Left renal pelvis (tissue), 4 donors: ENCODE measurements at places on chromosomes 3 and 15. TPM values are rescaled to one million over a fixed set of nuclear protein-coding genes. Genes with fewer than 3 reads are reported as not detected.

GRCh38 chr3:31197941-31198340 lies 303.5 kb upstream of the GADL1 start:
- DNase-seq = no peak

GRCh38 chr3:55875113-55875512 lies 388.0 kb upstream of the WNT5A start:
- DNase-seq = no peak

GRCh38 chr3:71785532-71786216 lies 726 bp upstream of the PROK2 start:
- DNase-seq = no peak

GRCh38 chr15:94135486-94136147 lies 95.7 kb upstream of the MCTP2 start:
- no peak for DNase-seq

- no peak for DNase-seq
Observed at GRCh38 chr3:37882711-37883110, 21.0 kb downstream of the CTDSPL start.

Gene ACP3
- 61.3 TPM for polyA plus RNA-seq

DNA sequence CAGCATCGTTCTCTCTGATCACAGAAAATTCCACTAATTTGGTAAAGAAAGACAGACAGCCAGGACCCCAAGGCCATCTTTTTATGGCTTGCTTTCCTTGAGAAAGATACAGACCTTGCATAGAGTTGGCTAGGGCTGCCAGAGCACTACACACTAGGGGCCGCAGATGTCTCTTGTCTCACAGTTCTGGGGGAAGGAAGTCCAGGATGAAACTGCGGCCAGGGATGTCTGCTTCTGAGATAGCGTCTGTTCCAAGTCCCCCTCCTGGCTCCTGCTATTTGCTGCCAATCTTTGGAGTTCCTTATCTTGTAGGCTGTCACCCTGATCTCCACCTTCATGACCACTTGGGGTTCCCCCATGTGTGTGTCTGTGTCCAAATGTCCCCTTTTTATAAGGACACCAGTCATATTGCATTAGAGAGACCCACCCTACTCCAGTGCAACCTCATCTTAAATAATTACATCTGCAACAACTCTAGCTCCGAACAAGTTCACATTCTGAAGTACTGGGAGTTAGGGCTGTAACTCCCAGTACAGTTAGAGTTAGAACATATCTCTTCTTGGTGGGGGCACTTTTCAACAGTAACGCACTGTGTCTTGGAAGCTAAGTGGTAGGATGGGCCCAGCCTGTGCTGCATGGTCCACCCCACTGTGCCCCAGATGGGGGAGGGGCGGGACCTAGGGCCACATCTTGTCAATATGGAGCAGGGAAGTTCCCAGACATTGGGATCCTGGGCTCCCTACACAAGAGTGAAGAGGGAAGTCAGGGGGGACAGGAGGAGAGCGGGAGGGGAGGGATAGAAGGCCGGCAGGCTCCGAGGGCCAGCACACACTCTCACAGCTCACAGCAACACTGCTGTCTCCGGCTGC lies 42.2 kb downstream of the KLF15 start:
- peak; percentile 19 for DNase-seq

Gene THSD4
- polyA plus RNA-seq = 43.0 TPM

- DNase-seq = no peak
Observed at GRCh38 chr3:153820035-153820434, 301.2 kb upstream of the ARHGEF26 start.

DNA sequence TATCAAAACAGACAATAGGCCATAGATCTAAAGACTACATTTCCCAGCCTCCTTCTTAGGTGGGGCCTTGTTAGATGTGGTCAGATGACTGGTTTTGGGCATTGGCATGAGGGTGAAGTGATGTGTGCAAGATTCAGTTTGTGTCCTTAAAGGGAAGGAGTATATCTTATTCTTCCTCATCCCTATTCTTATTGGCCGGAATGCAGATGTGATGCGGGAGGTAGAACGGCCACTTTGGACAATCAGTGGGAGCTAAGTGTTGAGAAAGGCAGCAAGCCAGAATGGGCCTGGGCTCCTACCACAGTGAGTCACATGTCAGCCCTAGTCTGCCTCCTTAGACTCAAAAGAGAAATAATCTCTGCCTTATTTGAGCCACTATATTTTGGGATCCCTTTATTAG lies 89.8 kb upstream of the MEX3B start:
- no peak for DNase-seq

GRCh38 chr3:126414406-126414805 lies 19.7 kb downstream of the CFAP100 start:
- no peak for DNase-seq

Gene GPR62
- polyA plus RNA-seq = 0.32 TPM

GRCh38 chr15:59685737-59686297 lies 3.3 kb downstream of the BNIP2 start:
- no peak for DNase-seq

DNA sequence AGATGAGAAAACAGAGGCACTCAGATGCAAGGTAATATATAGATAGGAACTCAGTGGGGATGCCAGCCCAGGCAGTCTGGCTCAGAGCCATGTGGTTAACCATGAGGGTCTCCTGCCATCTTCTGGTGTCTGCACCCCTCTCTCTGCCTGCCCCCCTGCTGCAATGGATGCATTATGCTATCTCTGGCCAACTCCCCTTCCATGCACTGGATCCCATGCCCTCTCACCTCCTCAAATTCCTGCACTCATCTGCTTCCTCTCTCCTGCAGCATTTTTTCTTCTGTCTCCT lies 163.2 kb downstream of the STT3B start:
- no peak for DNase-seq

GRCh38 chr3:100005665-100006393 lies 108.5 kb downstream of the FILIP1L start:
- DNase-seq = no peak

Gene PRR23B
- polyA plus RNA-seq = not detected

DNA sequence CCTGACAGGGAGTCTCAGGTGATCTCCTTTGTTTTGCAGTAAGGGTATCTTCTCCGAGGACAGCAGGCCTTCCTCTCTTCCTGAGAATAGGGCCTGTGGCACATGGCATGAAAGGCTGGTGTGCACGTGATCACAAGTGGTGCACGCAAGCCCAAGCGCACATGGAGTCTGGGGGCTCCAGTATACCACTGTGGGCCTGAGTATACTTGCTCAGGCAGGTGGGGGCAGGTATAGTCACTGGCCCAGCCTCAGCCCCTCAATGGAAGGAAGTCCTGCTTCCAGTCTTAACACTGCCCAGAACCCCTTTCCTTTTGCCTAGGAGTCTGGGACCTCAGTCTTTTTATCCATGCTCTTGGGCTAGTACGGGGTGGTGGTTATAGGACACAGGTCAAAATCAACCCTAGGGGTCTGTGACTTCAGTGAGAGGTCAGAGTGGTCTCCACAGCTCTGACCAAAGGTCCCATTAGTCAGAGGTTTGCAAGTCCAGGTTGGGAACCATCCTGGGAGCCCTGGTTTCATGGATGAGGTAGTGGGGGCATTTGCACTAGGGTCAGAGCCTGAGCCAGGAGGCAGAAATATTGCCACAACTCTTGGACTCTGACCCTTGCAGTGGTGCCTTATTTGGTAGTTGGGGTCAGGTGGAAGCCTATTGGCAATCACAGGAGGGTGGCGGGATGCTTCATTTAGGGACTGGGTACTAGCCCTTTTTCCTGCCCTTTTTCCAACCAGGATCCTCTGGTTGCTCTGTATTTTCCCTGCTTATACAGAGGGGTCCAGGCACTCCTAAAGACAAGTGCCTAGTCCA lies 823 bp upstream of the CCDC71 start:
- DNase-seq = no peak

- DNase-seq = no peak
Observed at GRCh38 chr3:38538773-38539353, 42.7 kb downstream of the EXOG start.

DNA sequence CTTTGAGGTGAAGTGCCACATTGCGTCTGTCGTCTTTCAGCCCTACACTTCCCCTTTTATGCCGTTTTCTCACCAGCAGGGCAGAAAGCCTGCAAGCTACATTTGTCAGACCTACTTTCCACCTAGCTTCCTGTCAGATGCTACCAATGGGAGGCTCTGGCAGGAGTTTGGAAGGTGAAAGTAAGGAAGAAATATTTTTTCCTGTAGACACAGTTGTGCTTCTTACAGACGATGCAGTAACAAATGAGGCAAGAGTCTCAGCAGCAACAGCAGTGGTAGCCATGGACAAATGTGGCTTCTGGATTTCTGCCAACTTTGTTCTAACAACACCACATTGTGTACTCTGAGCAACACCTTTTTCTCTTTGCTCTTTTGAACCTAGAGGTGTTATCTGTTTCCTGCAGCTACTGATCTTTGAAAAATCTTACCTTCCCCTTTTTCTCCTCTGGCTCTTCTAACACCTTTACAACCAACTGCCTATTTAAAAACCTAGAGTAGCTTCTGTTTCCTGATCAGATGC lies 70.6 kb upstream of the STT3B start:
- DNase-seq = no peak

DNA sequence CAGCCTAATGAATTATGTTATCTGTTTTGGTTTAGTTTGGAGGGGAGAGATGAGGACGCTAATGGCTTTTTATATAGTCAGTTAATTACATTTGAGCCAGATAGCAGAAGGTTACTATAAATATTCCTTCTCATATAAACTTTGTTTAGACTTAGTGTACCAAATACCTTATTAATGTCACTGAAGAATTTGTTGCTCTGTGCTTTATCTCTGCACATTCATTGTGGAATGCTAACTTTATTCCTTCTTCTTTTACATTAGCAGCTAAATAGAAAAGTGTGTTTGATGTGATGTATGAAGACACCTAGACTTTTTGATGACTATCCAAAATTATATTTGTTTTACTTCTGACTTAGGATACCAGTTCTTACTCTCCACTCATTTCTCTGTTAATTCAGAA lies 105.2 kb downstream of the EPHA3 start:
- no peak for DNase-seq

- no peak for DNase-seq
Observed at GRCh38 chr3:128590948-128591347, 59.7 kb downstream of the RPN1 start.

Gene DNAH12
- polyA plus RNA-seq = 0.89 TPM

Gene CPN2
- polyA plus RNA-seq = 1.0 TPM

Gene FEZF2
- polyA plus RNA-seq = not detected

GRCh38 chr15:36271048-36271447 lies 308.4 kb upstream of the CDIN1 start:
- no peak for DNase-seq

- no peak for DNase-seq
Observed at GRCh38 chr3:11085093-11085840, 69.0 kb upstream of the HRH1 start.

GRCh38 chr15:74960995-74961588 lies 4.5 kb upstream of the RPP25 start:
- DNase-seq = no peak

Gene GRK7
- 0.26 TPM for polyA plus RNA-seq

DNA sequence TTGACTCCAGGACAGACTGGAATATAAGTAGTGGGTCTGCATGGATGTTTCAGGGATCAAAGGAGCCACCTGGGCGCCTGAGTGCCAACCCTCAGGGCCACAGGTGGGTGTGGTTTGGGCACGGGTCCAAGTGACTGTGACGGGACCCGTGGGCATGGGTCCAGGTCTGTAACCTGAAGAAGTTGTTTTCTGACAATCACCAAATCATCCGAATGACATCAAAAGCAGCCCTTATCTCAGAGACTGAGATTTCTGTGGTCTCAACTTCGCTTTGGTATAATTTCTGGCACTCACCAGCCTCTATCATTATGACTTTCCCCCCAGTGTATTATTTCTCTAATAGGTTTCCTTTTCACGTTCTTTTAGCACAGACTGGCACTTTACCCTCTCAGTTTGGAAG lies 24.4 kb downstream of the RLBP1 start:
- DNase-seq = no peak

DNA sequence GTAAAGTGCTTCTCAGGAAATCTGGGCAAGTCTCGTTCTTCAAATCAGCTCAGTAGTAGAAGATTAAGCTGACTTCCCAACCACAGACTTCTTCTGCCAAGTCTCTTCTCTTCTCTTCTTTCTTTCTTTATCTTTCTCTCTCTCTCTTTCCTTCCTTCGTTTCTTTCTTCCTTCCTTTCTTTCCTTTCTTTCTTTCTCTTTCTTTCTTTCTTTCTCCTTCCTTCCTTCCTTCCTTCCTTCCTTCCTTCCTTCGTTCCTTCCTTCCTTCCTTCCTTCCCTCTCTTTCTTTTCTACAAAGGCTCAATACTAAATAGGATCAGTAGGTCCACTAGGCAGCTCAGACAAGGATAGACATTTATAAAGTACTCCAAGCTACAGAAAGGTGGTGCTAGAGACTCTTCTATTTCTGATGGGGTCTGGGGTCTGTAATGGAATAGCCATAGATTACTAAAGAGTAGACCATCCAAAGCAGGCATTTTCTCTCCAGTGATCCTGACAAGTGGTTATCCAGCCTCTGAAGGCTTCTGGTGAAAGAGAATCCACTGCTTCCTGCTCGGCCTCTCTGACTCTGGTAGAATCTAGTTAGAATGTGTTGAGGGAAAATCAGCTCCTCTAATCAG lies 100.8 kb downstream of the TPRG1 start:
- no peak for DNase-seq

Gene CLDN16
- 44.6 TPM for polyA plus RNA-seq

Gene RPL15
- polyA plus RNA-seq = 2,098 TPM

DNA sequence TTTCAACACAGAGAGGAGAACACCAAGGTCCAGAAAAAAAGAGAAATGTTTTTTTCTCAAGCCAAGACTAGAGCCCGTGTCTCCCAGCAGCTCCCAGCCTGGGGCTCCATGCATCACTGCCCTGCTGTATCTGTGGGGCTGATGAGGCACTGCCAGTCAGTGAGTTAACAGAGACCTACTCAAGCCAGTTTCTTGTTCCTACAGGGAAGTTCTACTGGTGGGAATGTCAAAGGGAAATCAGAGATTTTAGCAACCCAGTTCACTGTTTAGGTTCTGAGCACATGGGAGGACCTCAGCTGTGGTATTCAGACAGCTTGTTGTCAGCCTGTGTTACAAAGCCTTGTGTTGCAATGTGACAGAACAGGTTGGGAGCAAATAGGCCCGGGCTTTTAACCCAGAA lies 234.3 kb downstream of the TLE3 start:
- no peak for DNase-seq

- DNase-seq = no peak
Observed at GRCh38 chr15:50210462-50211157, 28.6 kb downstream of the SLC27A2 start.

GRCh38 chr3:152327203-152327602 lies 58.5 kb downstream of the MBNL1 start:
- no peak for DNase-seq

DNA sequence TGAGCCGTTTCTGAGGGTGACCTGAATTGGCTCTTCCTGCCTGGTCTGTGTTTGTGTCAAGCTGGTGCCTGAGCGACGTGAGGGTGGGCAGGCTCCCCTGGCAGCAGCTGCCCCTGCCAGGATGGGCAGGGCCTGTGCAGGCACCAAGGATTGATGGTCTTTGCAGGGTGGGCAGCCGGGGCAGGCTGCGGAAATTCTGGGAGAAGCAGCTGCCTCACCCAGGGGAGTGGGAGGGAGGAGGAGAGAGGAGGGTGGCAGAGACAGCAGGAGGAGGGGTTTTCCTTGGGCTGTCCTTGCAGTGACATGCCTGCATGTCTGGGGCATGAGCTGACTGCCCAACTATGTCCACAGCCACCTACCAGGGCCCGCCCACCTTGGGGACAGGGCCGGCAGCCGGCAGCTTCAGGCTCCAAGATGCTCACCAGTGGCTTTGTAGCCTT lies 27.9 kb upstream of the SLC6A6 start:
- DNase-seq = no peak

- no peak for DNase-seq
Observed at GRCh38 chr3:184140436-184140835, 5.3 kb downstream of the EIF2B5 start.
